ENCODE measurements at places on chromosomes 13 and 19.
A peak's percentile ranks its signal among the peaks of the same experiment; 100 is the strongest.

- no peak for DNase-seq
These were observed 23.7 kb upstream of the SHISA2 start for GRCh38 chr13:26075498-26075897.

DNA sequence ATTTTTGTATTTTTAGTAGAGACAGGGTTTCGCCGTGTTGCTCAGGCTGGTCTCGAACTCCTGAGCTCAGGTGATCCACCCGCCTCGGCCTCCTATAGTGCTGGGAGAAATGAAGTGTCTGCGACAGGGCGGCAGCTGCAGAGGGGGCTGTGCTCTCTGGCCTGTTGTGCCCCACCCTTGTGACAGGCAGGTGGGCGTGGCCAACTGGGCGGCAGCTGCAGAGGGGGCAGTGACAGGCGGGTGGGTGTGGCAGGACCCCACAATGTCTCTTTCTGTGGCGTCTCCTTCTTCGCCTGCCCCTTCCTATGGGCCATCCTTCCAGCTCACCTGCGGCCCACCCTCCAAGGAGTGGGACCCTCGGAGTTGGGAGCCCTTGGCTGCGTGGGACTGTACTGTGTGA is 11.8 kb downstream of the STK11 start:
- DNase-seq: no peak

GRCh38 chr13:44218501-44219240 is 155.0 kb upstream of the SERP2 start:
- no peak for DNase-seq

- no peak for DNase-seq
These were observed 48.8 kb upstream of the NPAS1 start for GRCh38 chr19:46970815-46971214.

GRCh38 chr19:12187625-12188024 is 24.7 kb downstream of the ZNF136 start:
- no peak for DNase-seq

DNA sequence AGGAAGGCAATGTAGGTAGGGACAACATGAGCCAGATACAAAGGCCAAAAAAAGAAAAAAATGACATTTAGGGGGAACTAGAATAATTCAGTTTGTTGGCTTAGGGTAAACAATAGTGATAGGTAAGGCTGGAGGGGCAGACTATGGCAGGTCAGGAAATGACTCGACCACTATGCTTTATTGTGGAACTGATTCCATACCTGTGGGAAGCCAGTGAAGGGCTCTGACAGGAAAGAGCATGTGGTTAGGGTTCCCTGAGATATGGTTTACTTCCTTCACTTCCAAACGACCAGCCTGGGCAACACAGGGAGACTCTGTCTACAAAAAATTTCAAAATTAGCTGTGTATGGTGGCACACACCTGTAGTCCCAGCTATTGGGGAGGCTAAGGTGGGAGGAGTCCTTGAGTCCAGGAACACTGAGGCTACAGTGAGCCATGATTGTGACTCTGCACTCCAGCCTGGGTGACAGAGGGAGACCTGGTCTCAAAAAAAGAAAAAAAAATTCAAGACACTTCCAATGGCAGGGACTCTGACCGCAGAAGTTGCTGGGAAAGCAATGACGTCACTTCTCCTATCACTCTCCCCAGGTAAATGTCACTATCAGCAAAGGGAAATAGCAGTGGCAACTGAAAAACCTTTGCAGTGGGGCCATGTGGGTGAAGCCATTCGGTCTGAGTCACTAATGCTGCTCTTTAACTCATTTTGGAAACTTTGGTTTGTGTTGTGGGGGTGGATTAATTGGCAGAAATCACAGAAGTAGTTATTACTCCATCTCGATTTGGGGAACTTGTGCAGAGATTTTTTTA is 192.8 kb upstream of the TSC22D1 start:
- no peak for DNase-seq

DNA sequence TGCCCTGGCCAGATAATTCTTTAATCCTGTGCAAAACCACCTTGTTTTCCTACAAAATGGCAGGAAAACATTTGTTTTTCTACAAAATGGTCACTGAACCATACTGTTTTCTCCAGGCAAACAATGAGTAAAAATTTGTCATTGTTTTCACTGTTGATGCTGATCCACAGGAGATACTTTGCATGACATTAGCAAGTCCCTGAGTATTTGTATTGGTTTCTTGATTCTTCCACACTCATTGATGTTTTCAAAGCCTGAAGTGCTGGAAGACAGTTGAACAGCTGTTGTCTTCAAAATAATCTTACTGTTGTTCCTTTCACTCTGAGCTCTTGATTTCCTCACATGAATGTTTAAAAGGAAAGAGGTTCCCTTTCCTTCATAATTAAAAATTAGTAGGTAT is 123.1 kb upstream of the HTR2A start:
- DNase-seq: no peak

DNA sequence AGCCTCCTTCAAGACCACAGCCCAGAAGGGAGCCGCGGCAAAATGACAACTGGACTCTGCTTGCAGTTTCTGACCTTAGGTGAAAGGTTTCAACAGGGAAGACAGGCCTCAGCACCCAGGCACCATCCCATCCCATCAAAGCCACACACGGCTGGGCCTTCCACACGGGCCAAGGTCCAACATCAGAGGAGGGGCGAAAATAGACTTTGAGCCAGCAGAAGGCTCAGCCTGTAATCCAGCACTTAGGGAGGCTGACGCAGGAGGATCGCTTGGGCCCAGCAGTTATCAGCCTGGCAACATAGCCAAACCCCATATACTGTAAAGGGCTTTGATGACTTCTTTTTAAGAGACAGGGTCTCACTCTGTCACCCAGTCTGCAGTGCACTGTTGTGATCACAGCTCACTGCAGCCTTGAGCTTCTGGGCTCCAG is 26.8 kb upstream of the TINCR start:
- DNase-seq: no peak

DNA sequence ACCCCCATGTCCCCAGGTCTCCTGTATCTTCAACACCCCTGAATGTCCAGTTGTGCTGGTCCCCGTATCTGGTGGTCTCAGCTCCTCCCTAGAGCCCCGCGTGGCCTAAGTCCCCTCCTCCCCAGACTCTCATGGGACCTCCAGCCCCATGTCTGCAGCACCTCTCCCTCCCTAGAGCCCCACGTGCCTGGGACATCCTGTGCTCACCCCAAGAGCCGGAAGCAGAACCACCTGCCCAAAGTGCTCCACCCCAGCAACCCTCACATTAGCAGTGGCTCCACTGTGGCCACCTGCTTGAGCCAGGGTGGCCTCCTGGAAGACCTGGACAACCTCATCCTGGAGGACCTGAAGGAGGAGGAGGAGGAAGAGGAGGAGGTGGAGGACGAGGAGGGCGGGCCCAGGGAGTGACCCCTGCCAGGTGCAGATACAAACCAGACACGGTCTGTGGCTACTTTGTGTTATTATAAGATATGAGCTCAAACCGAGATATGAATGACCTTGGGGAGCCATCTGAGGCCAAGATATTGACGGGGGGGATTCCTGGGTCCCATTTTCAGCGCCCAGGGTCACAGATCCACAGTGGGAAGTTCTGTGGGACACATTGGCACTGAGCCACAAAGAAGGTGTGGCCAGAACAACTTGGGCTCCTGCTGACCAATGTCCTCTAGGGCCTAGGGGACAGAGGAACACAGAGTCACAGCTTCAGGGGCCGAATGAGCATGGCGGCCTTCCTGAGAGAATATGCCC is 6.0 kb downstream of the SHFL start:
- no peak for DNase-seq

GRCh38 chr19:57123882-57124281 is 4.1 kb downstream of the USP29 start:
- no peak for DNase-seq

GRCh38 chr13:103246581-103247200 is 180.5 kb upstream of the SLC10A2 start:
- no peak for DNase-seq

- DNase-seq: no peak
These were observed 19.4 kb downstream of the GJA3 start for GRCh38 chr13:20141238-20142022.

- no peak for DNase-seq
These were observed 1290.9 kb upstream of the ATXN8OS start for GRCh38 chr13:68816715-68817114.

DNA sequence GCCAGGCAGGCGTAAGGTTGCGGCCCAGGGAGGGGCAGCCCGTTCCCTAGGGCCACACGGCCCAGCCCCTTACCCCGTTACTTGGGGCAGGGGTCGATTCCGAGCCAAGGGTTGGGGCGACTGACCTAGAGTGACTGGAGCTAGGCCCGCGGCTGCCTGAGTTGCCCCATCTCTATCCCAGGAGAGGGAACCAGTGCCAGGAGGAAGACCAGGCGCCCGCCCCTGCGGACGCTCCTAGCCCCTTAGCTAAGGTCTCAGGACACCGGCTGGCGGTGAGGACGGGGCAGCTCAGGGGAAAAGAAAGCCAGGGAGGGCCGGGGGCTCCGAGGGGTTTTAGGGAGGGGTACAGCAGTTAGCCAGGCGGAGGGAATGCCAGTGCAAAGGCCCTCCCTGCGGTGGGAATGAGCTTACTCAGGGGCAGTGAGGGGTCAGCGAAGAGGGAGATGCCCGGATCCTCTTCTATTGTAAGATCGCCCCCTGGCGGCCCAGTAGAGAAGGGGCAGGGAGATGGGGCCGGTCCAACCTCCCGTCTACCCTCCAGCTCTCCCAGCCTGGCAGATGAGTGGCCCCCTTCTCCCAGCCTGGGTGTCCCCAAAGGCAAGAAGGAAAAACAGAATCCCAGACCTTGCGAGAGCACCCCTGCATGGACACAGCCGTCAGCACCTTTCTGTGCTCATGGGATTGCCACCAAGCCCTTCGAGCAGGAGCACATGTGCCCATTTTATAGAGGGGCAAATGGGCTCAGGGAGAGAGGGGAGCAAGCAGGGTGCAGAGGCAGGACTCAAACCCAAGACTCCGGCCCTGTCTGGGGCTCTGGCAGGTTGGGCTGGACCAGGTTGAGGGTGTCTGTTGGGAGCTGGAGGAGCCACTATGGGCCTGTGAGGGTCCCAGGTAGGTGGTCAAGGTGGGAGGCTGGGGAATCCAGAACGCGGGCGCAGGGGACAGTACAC is 16.3 kb downstream of the CILP2 start:
- peak; percentile 57 for DNase-seq

Data from dermis blood vessel endothelial cell (primary cell).